Cardiac septum (tissue), 1 donor: ENCODE measurements at places on chromosomes 2 and 18. TPM values are rescaled to one million over a fixed set of nuclear protein-coding genes. Genes with fewer than 3 reads are reported as not detected.

The TRIB2 gene
- total RNA-seq, result 49.9 TPM

The DPP4 gene
- total RNA-seq, result 3.4 TPM

The CDK5R2 gene
- total RNA-seq, result not detected

The DSG2 gene
- total RNA-seq, result 34.4 TPM

The PLGLB2 gene
- 0.97 TPM for total RNA-seq

The FBXO36 gene
- total RNA-seq, result 1.2 TPM

The FEV gene
- not detected for total RNA-seq

The IL1RL1 gene
- total RNA-seq, result 1.1 TPM
